Hair follicle dermal papilla cell (primary cell): ENCODE measurements at places on chromosomes 7 and 10. TPM values are rescaled to one million over a fixed set of nuclear protein-coding genes. Genes with fewer than 3 reads are reported as not detected.

Gene LRRTM3
- total RNA-seq, result not detected in 2 replicates

Gene LRRN3
- total RNA-seq, result 1.7 and 1.8 TPM in 2 replicates

Gene KLF14
- 0.12 TPM in 1 of 2 replicates, not detected in the other for total RNA-seq

Gene TES
- 68.8 and 118 TPM in 2 replicates for total RNA-seq

Gene H2BK1
- total RNA-seq, result not detected in 2 replicates

Gene AUTS2
- total RNA-seq, result 22.3 and 25.2 TPM in 2 replicates

Gene OSBPL3
- total RNA-seq, result 53.4 and 56.2 TPM in 2 replicates

Gene RHBDD2
- total RNA-seq, result 28.7 and 31.0 TPM in 2 replicates

Gene GIMAP1
- 0.16 TPM in 1 of 2 replicates, not detected in the other for total RNA-seq

Gene PNLIPRP3
- total RNA-seq, result 0.12 TPM in 1 of 2 replicates, not detected in the other

Gene POLR2J
- total RNA-seq, result 18.2 TPM in 2 replicates

Gene AKR1B15
- not detected in 2 replicates for total RNA-seq
